ENCODE measurements at places on chromosomes 7 and 10. TPM values are rescaled to one million over a fixed set of nuclear protein-coding genes. Genes with fewer than 3 reads are reported as not detected.

The LBX1 gene
- total RNA-seq, result 0.10 TPM

The LRRD1 gene
- not detected for total RNA-seq

The SLC26A4 gene
- total RNA-seq, result 0.67 TPM

The OR6V1 gene
- total RNA-seq, result not detected

The SFR1 gene
- total RNA-seq, result 6.1 TPM

The FEZF1 gene
- not detected for total RNA-seq

The SLC26A3 gene
- 0.45 TPM for total RNA-seq

The GIMAP8 gene
- 22.0 TPM for total RNA-seq

The CALN1 gene
- total RNA-seq, result not detected

DNA sequence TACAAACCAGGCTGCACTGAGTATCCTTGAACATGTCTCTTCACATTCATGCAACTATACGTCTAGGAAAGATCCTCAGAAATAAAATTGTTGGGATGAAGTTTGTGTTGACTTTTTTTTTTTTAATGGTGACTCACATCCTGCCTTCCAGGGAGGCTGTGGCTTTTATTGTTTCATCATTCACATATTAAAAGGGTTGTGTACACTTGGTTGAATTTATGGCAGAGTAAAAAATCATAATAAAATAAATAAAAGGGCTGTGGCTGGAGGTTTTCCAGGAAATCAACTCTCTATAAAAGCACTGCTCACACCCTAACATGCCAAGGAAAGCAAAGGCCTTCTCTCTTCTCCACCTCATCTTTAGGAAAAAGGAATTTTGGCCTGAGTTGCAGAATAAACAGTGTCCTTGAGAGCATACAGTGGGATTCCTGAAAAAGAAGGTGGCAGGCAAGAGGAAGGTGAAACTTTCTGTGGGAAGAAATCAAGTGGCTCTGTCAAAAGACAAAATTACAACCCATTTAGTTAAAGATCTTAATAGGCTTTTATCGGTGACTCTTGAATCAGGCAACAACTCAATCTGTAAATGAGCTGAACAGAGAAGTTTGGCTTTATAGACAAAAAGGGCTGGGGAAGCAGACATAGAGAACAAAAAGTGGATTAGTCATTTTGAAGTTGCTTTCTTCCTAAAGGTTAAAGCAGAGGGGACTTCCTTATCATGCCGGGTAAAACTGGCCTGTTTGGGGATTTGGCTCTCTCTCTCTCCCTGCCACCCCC lies 41.6 kb upstream of the FHIP2A start:
- DNase-seq, result no peak

- no peak for DNase-seq
These were observed 16.3 kb upstream of the CHST12 start for GRCh38 chr7:2386964-2387669.

- DNase-seq, result no peak
These were observed 225.3 kb downstream of the KIF20B start for GRCh38 chr10:89926736-89927135.

DNA sequence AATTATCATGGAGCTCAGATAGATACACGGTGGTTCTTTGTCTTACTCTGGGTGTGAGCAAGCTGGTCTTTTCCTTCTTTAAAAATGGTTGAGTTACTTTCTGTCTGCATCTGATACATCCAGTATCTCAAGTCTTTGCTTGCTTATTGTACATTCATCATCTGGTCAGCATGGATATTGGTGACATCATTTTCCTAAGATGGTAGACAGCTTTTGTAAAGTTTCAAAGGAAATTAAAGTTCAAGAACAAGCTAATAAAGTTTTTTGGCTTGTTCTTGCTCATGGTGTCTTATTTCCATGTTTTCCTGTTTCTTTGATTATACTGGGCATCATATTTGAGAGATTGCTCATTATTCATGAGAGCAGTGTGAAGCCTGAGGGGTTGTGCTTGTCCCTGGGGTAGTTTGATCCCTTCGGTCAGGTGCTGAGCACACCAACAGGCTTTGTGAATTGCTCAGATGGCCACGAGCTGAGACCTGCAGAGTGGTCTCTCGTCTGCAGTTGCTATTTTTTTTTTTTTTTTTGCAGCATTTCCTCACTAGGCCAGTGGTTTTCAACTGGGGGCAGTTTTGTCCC lies 38.5 kb downstream of the MGMT start:
- no peak for DNase-seq

DNA sequence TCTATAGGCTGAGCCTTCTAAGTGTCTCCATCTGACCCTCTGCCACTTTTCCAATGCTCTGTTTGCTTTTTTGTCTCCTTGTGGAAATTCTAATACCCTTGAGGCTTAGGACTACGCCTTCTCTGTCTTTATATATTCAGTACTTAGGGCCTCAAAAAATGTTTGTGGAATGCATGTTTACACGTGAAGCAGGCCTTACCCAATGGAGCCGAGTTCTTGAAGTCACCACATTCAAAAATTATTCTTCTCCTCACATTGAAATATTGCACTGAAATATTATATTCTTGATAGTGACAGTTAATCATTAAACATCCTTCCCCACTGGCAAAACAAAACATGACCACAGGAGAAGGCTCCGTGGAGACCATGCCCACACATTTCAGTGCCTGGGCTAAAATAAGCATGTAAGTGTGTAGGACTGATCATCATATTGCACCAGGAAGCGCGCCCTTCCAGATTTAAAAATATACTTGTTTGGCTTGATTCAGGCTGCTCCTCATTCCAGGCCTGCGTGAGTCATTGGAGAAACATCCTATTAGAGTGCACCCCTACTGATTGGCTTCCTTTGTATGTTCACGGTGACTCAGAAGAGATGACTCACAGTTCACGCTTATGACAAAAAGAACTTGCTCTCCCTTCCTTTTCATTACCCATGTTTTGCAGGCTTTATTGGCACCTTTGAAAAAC lies 307.4 kb upstream of the AOAH start:
- no peak for DNase-seq

DNA sequence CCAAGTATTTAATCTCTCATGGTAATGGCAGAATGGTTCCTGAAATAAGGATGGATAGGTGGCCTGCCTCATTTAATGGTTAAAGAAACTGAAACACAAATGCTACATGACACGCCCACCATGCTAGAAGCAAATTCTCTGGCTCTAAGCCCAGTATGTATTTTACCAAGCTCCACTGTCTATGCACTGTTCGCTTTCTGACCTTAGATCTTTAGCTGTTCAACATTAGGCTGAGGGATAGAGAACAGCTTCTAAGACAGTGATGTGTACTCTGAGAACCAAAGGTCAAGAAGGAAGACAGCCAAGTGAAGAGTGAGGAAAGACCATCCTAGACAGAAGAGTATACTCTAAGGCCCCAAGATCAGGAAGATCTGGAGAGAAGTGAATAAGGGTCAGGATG lies 26.6 kb downstream of the FAM3C start:
- DNase-seq, result no peak

GRCh38 chr10:17216901-17217395 lies 11.1 kb upstream of the VIM start:
- no peak for DNase-seq

GRCh38 chr7:154569916-154570315 lies 433.0 kb downstream of the PAXIP1 start:
- DNase-seq, result no peak

DNA sequence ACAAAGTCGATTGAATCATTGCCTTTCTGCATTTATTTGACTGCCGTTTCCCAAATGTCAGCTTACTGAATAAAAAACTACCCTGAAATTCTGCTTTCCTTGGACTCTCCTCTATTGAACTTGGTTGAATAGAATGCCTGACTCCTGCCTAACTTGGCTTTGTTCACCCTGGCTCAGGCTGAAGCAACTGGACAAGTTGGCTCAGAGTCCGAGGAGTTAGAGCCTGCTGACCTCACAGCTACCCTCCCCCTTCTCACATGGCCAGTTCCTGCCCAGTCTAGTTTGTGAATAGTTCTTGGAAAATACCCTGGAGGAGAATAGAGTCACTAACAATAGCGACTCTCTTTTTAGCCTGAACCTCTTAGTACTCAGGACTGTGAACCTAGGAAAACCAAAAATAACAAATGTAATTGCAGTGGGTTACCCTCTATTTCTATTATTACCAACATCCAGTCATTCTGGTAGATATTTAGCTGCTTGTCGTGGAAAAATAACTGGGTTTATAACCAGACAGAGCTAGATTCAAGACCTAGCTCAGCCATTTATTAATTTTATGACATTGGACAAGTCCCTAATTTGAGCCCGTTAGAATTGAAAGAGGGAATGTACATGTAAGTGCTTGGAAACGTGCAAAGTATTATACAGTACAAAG lies 17.3 kb upstream of the NRBF2 start:
- peak; percentile 71 for DNase-seq

GRCh38 chr10:48701941-48702340 lies 17.3 kb downstream of the WDFY4 start:
- DNase-seq, result no peak

GRCh38 chr7:55965100-55965470 lies 700 bp downstream of the NIPSNAP2 start:
- no peak for DNase-seq

- DNase-seq, result no peak
These were observed 15.7 kb downstream of the RBM33 start for GRCh38 chr7:155660059-155660757.

- DNase-seq, result no peak
These were observed 46.9 kb downstream of the AP3M1 start for GRCh38 chr10:74103560-74104258.

- no peak for DNase-seq
These were observed 146.2 kb downstream of the ICA1 start for GRCh38 chr7:8115547-8116402.

DNA sequence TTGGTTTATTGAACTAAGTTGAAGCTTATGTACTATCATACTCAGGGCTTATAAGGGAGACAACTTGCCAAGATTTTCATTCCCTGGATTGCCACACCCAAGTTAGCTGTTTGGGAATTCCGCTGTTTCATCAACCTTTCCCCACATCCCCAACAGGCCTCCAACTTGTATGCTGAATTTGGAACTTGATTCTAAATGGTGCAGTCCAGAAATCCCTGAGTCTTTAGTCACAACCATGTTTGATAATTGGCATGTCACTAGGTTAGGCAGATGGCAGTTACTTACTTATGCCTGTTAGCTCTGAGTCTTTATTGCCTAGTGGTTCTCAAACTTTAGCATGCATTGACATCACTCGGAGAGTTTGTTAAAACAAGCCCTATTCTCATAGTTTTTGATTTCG lies 135.4 kb upstream of the PRPS1L1 start:
- DNase-seq, result no peak

GRCh38 chr7:93551063-93551895 lies 23.2 kb downstream of the CALCR start:
- DNase-seq, result no peak

DNA sequence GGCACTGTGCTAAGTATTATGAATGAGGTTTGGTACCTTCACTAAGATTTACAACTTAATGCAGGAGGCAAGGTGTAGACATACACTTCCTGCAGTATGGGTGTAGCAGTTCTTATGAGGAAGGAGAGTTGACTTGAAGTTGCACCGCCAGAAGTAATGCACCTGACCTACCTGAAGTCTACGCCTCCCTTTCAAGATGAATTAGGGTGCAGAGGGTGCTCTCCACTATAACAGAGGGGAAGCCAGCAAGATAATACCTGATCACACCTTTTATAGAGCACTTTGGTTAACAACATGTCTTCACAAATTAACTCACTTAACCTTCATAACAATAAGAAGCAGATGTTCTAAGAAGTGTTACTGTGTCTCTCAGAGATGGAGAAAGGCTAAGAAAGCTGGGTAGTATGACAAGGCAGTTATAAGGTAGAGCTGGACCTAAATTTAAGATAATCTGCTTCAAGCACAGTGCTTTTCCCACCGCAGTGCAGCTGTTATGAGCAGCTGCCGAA lies 552 bp upstream of the RAB18 start:
- DNase-seq, result no peak

DNA sequence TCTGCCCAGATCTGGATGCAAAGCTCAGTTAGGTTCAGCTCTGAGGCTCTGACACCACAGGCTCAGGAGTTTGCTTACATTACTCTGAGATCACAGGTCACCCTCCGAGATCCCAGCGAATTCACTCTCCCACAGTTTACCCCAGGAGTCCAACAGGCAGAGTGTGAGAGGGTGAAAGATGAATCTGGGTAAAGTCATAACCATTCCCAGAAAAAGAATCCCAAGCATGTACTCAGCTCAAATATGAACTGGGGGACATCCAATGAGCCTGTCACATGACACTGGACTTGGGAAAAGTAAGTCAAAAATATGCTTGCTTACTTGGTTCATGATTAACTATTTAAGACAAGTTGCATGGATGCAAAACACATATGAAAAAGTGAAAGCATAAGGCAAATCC lies 110.3 kb upstream of the ARID5B start:
- no peak for DNase-seq

DNA sequence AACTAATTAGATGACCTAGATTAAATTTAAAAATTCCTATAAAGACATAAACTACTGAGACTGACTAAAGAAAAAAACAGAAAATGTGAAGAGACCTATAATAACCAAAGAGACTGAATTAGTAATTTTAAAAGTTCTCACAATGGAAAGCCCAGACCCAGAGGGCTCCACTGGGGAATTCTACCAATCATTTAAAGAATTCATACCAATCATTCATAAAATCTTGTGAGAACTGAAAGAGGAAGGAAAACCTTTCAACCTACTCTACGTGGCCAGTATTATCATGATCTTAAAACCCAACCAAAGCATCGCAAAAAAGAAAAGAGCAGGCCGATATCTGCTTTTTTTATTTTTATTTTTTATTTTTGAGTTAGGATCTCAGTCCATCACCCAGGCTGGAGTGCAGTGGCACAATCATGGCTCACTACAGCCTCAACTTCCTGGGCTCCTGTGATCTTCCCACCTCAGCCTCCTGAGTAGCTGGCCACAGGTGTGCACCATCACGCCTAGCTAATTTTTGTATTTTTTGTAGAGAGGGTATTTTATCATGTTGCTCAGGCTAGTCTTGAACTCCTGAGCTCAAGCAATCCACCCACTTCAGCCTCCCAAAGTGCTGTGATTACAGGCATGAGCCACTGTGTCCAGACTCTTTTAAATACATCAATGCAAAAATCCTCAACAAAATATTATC lies 48.6 kb downstream of the DGKI start:
- DNase-seq, result no peak

- DNase-seq, result no peak
These were observed 22.6 kb downstream of the PALS2 start for GRCh38 chr7:24595671-24596418.

Data from mesenteric fat pad (tissue), 1 donor.